CMK (cell line): ENCODE measurements at places on chromosomes 16 and 17.

DNA sequence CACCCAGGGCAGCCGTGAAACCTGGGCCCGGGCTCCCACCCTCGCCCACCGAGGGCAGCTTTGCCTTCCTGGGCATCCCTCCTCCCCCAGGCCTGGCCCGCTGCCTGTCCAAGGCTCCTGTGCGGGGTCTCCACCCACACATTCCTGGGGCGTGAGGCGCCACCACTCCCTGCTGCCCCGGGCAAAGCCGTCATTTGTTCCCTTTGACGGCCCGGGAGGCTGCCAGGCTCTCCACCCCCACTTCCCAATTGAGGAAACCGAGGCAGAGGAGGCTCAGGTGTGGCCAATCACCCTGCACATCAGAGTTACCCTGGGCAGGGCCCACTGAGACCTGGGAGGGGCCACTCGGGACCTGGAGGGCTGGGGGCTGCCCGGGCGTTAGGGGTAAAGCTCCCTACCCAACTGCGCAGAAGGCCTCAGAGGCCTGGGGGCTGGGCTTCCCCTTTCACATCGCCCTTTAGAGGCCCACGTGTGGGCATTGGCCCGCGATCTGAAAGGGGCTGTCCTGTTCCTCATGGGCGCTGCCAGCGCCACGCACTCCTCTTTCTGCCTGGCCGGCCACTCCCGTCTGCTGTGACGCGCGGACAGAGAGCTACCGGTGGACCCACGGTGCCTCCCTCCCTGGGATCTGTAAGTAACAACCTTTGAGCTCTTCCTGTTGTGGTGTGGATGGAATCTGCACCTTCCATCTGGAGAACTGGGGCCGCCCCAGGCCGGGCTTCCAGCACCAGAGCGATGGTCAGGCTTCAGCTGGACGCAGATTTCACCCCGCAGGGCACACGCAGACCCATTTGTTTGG, at the start of gene MSLN:
MSLN (plus strand) TSS at position 190 of the 799 bp plus-strand sequence. CDS start 1,947 bp downstream, outside the sequence.
- no peak for DNase-seq

DNA sequence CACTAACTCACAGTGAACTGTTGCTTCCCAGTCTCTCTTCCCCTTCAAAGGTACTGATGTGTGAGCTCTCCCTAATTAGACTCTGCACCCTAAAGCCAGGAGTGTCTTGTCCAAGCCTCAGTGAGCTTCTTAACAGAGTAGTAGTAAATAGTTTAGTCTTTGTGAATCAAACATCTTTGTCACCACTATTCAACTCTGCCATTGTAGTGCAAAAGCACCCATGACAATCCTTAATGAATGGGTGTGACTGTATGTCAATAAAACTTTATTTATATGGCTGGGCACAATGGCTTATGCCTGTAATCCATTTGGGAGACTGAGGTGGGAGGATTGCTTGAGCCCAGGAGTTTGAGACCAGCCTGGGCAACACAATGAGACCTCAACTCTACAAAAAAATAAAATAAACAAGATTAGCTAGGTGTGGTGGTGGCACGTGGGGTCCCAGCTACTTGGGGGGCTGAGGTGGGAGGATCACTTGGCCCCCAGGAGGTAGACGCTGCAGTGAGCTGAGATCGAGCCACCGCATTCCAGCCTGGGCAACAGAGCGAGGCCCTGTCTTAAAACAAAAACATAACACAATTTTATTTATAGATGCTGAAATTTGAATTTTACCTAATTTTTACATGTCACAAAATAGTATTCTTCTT, 45.5 kb upstream of the TNRC6A start:
- DNase-seq = no peak

GRCh38 chr17:76174037-76174436, 33.0 kb upstream of the FOXJ1 start:
- no peak for DNase-seq

- DNase-seq = peak; percentile 85
These were observed 9.1 kb downstream of the TFAP4 start for GRCh38 chr16:4263504-4264436.

- DNase-seq = no peak
These were observed 655 bp upstream of the NPTX1 start for GRCh38 chr17:80476877-80477646.

- DNase-seq = no peak
These were observed 383.0 kb downstream of the CPPED1 start for GRCh38 chr16:12420661-12421209.

GRCh38 chr17:4159761-4160160, 16.8 kb downstream of the CYB5D2 start:
- no peak for DNase-seq

GRCh38 chr16:769934-770333, 9.4 kb downstream of the MSLN start:
- DNase-seq = no peak

GRCh38 chr16:4945560-4946502, 8.9 kb upstream of the PPL start:
- DNase-seq = no peak

GRCh38 chr16:20089246-20089965, 15.7 kb upstream of the GPR139 start:
- no peak for DNase-seq

DNA sequence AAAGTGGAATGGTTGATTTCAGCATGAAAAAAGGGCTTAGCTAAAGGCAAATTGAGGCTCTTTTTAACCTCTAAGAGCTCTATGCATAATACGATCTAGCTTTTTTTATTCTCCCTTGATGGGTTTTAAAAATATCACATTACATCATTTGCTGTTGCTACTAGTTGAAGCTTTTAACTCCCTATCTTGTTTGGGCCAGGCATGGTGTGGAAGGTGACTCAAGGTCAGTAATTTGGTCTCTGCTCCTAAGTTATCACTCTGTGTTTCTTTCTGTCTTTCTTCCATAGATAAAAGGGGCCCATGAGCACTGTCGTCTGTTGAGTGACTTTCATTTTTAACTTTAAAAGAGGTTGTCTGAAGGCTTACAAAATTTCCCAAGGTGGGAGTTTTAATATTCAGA, 58.1 kb upstream of the GOT2 start:
- DNase-seq = no peak

DNA sequence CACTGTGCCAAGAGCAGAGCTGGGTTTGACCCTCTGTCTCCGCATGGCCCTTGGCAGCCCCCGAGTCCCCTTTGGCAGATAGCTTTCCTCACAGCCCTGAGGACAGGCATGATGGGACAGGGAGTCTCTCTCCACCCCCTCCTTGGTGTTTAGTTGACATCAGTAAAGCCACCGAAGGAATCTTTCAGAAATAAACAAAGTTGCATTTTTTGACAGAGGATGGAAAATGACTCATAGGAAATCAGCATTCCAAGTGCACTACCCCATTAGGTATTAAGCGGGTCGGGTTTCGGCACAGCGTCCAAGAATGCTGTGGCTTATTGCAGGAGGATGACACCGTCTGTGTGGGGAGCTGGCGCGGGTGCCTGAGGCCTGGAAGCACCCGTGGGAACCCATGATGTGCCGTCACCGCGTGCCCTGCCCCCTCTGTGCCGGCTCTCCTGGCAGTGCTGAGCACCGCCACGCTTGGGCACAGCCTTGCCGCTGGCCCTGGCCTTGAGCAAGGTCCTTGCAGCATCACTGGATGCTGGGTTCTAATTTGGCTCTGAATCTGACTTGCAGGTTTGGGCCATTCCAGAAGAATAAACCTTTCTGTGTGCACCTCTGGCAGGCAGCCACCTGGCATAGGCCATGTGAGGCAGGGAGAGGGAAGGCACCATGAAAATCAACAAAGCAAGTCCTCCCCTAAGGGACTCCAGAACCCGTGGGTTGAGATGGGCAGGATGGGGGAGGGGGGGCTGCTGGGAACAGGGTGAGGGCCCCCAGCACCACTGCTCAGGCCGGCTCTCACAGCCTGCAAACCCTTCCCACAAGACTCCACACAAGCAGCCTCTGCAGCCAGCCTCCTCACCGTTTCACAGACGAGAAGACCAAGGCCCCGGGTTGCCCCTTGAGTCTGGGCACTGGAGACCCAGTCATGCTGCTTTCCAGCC, 50.5 kb upstream of the ZNF469 start:
- DNase-seq = no peak

DNA sequence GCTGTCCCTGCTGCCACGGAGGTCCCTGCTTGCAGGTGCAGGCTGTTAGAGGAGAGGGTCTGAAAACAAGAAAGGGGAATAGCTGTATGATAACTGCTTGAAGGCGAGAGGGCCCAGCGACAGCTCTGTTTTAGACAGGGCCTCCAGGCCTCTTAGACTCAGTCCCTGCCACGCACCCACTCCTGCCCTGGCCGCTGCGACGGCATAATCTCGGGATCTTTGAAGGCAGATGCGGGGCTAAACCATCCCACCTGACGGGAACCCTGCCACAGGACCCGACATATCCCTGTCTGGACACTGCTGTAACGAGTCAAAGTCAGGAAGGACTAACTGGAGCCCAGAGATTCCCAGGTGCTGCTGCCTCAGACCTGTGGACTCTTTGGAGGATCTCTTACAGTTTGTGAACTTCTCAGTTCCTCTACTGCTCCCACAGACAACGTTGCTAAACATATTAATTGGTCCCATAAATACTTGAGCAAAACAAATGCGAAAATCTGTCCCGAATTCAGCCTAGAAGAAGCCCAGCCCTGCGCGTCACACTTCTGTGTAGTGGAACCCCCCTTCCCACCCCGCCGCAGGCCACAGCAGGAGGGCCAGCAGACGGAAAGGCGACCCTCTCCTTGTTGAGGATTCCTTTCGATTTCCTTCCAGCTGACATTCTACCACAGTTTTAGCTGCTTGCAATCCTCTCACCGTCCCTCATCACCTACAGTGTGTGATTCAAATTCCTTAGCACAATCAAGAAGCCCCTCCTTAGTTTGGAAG, 998 bp upstream of the TMEM11 start:
- DNase-seq = no peak

DNA sequence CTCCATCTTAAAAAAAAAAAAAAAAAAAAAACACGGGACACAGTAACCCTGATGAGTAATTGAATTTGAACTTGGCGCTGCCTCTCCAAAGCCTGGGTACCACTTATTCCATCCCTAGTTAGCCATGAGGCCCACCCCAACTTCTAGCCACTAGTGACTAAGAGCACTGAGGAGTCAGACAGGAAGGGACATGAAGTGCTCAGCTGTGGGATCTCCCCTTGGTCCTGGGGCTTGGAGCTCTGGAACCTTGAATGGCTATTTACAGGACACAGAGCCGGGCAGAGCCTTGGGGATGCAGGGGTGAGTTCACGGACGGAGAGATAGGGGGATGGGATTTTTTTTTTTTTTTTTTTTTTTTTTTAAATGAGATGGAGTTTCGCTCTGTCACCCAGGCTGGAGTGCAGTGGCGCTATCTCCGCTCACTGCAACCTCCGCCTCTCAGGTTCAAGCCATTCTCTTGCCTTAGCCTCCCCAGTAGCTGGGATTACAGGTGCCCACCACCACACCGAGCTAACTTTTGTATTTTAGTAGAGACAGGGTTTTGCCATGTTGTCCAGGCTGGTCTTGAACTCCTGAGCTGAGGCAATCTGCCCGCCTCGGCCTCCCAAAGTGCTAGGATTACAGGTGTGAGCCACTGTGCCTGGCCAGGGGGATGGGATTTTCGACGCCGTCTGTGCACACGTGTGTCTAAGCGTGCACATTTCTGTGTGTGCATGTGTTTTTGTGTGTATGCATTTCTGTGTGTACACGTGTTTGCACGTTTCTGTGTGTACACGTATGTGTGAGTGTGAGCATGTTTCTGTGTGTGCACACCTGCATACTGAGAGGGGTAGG, 20.4 kb upstream of the CIBAR2 start:
- no peak for DNase-seq

- DNase-seq = no peak
These were observed at the start of gene ST6GALNAC1 for GRCh38 chr17:76643553-76644148. Gene ST6GALNAC1 (minus strand): TSS chr17:76643757. CDS start chr17:76643638, 119 bp downstream.

- DNase-seq = no peak
These were observed 870.2 kb upstream of the GOT2 start for GRCh38 chr16:59604354-59604753.

GRCh38 chr17:72558971-72559476, 438.2 kb downstream of the SOX9 start:
- DNase-seq = no peak

DNA sequence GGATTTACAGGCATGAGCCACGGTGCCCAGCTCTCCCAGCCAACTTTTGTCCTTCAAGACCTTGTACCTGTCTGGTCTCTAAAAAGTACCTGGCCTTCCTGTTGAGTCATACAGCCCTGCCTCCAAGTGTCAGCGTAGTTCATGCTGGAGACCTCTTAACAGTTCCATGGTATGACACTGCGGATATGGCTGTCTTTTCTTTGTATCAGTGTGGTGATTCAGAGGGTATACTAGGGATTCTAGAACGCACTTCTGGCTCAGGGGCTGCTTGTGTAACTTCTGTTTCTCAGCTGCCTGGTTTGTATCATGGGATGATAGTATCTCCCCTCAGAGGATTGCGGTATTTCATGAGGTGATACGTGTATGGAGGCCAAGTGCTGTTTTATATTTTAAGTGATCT, 2.0 kb upstream of the TMEM11 start:
- DNase-seq = no peak

- no peak for DNase-seq
These were observed 6.6 kb upstream of the VASN start for GRCh38 chr16:4365014-4365406.

DNA sequence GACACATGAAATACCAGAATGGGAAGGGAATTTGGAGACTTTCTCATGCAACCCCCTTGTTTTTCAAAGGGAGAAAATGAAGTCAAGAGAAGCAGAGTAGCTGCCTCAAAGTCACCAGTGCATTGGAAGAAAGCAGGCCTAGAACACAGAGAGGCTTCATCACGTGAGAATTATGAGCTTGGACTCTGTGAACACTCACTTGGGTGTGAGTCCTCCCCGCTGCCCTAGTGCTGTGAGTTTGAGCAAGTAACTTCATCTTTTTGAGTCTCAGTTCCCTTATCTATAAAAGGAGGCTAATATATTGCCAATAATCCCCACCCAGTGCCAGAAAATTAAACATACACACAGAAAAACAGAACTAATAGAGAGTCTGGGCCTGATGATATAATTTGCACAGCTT, 315.8 kb downstream of the XYLT1 start:
- DNase-seq = no peak

- DNase-seq = no peak
These were observed 290.7 kb upstream of the AXIN2 start for GRCh38 chr17:65851965-65852736.

GRCh38 chr17:17028878-17029535, 13.2 kb upstream of the MPRIP start:
- no peak for DNase-seq

DNA sequence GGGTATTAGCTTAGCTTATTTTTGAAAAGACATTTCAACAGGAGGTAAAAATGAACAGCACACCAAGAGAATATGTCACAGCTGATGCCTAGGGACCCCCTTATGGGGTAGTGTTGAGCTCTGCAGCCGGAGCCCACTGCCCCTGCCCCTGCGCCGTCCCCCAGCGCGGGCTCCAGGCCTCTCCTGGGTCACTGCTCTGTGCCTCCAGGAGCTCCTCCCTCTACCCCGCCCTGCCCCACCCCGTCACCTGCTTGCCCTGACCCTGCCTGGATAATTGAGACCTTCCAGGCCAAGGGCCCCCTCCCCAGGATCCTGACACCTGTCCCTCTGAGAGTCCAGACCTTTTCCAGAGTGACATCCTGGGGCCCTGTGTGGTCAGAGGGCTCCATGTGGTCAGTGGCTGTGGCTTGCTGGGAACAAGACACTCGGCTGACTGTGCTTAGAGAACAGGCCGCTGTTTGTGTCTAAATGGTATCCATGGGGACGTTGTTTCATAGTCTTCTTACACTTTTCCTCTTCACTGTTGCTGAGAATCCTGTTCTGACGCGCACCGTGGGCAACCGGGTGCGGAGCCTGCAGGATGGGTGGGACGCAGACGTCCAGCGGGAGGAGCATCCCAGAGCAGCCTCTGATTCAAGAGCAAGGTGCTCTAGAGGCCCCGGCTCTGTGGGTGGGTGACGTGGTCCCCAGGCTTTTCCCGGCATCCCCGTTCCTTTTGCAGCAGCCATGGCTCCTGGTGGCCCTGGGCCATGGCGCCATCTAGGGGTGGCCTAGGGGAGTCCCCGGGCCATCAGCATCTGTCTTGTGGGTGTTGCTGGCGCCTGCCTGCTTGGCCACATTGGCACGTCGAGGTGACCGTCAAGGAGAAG, 20.0 kb upstream of the WFIKKN1 start:
- DNase-seq = no peak
